ENCODE measurements at places on chromosomes 2 and 18. TPM values are rescaled to one million over a fixed set of nuclear protein-coding genes. Genes with fewer than 3 reads are reported as not detected.

The KCNF1 gene
- total RNA-seq: 30.5 TPM

The REG3A gene
- total RNA-seq: not detected

The NOP58 gene
- 139 TPM for total RNA-seq

The RTP5 gene
- not detected for total RNA-seq

The LYPD1 gene
- 16.2 TPM for total RNA-seq

The ALPG gene
- 0.71 TPM for total RNA-seq

The ARHGAP28 gene
- 0.05 TPM for total RNA-seq

The CACNB4 gene
- 0.19 TPM for total RNA-seq

The ANKRD30B gene
- total RNA-seq: not detected

The RIT2 gene
- not detected for total RNA-seq

The ZNF385B gene
- not detected for total RNA-seq

The RSAD2 gene
- total RNA-seq: 0.19 TPM

The SERPINB11 gene
- total RNA-seq: not detected

The RPRM gene
- 0.11 TPM for total RNA-seq

The ECEL1 gene
- 0.15 TPM for total RNA-seq

The CRYBA2 gene
- not detected for total RNA-seq

The CPLX4 gene
- not detected for total RNA-seq

The NT5C1B gene
- total RNA-seq: not detected

The PSMA8 gene
- total RNA-seq: not detected

The ATOH8 gene
- total RNA-seq: 16.6 TPM

The TET3 gene
- 7.7 TPM for total RNA-seq

The PTRHD1 gene
- total RNA-seq: 47.7 TPM

The SETBP1 gene
- total RNA-seq: 0.63 TPM

The MC2R gene
- not detected for total RNA-seq

The SEMA4F gene
- 13.4 TPM for total RNA-seq

The DIS3L2 gene
- 9.2 TPM for total RNA-seq

The MFSD2B gene
- total RNA-seq: 0.68 TPM

The SAG gene
- total RNA-seq: not detected

The VAMP5 gene
- total RNA-seq: not detected

The CYBRD1 gene
- 34.9 TPM for total RNA-seq

The KCNIP3 gene
- total RNA-seq: 2.3 TPM

The RGPD3 gene
- 0.16 TPM for total RNA-seq

The SLC23A3 gene
- 0.75 TPM for total RNA-seq

The LIMS4 gene
- 0.56 TPM for total RNA-seq

The IMPA2 gene
- 92.6 TPM for total RNA-seq

The EFHD1 gene
- total RNA-seq: 5.1 TPM

The CHRND gene
- total RNA-seq: 0.09 TPM

The AKAIN1 gene
- total RNA-seq: not detected

The CFC1 gene
- not detected for total RNA-seq

The SKOR2 gene
- total RNA-seq: not detected

The FOXI3 gene
- 0.03 TPM for total RNA-seq

The MROH2A gene
- 0.22 TPM for total RNA-seq

The ENOSF1 gene
- 24.5 TPM for total RNA-seq

The CEBPZOS gene
- 41.6 TPM for total RNA-seq

Measured in A549 treated with dexamethasone at 1 μM for 4 hours (cell line).